Smooth muscle cell of the pulmonary artery (primary cell): ENCODE measurements at places on chromosomes 16 and 17. TPM values are rescaled to one million over a fixed set of nuclear protein-coding genes. Genes with fewer than 3 reads are reported as not detected.

WFDC1 gene
- total RNA-seq, result 4.9 and 25.1 TPM in 2 replicates

RGS9 gene
- 1.1 TPM in 2 replicates for total RNA-seq

TSNAXIP1 gene
- 0.78 and 1.0 TPM in 2 replicates for total RNA-seq

CCL2 gene
- total RNA-seq, result 163 and 208 TPM in 2 replicates

GHDC gene
- 18.8 and 21.1 TPM in 2 replicates for total RNA-seq

TMEM231 gene
- total RNA-seq, result 21.8 and 36.3 TPM in 2 replicates

EPX gene
- not detected in 2 replicates for total RNA-seq

RSPRY1 gene
- 41.2 and 48.6 TPM in 2 replicates for total RNA-seq

KRTAP4-1 gene
- not detected in 2 replicates for total RNA-seq

C17orf75 gene
- 16.5 and 26.1 TPM in 2 replicates for total RNA-seq

TMEM97 gene
- 7.8 TPM in 2 replicates for total RNA-seq

MMP25 gene
- total RNA-seq, result not detected in 2 replicates

PRR29 gene
- 0.20 and 1.2 TPM in 2 replicates for total RNA-seq

GDPD3 gene
- total RNA-seq, result 0.76 and 1.3 TPM in 2 replicates

PABPN1L gene
- not detected in 2 replicates for total RNA-seq

ELMO3 gene
- total RNA-seq, result 0.26 and 0.76 TPM in 2 replicates

TPSD1 gene
- total RNA-seq, result not detected in 2 replicates

SLC25A10 gene
- 5.5 and 8.6 TPM in 2 replicates for total RNA-seq

SYNGR3 gene
- 4.0 and 12.5 TPM in 2 replicates for total RNA-seq

NFE2L1 gene
- total RNA-seq, result 302 and 435 TPM in 2 replicates

LCAT gene
- total RNA-seq, result 11.8 and 12.6 TPM in 2 replicates

ACAP1 gene
- 0.33 and 0.99 TPM in 2 replicates for total RNA-seq

ADAM11 gene
- 0.26 and 0.79 TPM in 2 replicates for total RNA-seq

HELZ gene
- 53.6 and 55.1 TPM in 2 replicates for total RNA-seq

SLFN14 gene
- not detected in 2 replicates for total RNA-seq

CD19 gene
- total RNA-seq, result not detected in 2 replicates

SPATA32 gene
- total RNA-seq, result not detected in 2 replicates

MAPK8IP3 gene
- 34.4 and 48.0 TPM in 2 replicates for total RNA-seq

CES5A gene
- total RNA-seq, result not detected in 2 replicates

LITAFD gene
- not detected in 2 replicates for total RNA-seq

PHOSPHO1 gene
- 0.39 and 0.40 TPM in 2 replicates for total RNA-seq

EXOC7 gene
- total RNA-seq, result 92.7 and 110 TPM in 2 replicates

ARL6IP1 gene
- 76.6 and 123 TPM in 2 replicates for total RNA-seq

COX11 gene
- total RNA-seq, result 55.6 and 63.1 TPM in 2 replicates

CES3 gene
- total RNA-seq, result 0.39 and 1.2 TPM in 2 replicates

SLC16A13 gene
- 0.85 and 1.1 TPM in 2 replicates for total RNA-seq

WIPI1 gene
- total RNA-seq, result 114 and 145 TPM in 2 replicates

PYY gene
- not detected in 2 replicates for total RNA-seq

ITGAD gene
- not detected in 2 replicates for total RNA-seq
